ENCODE measurements at places on chromosomes 5 and 9.

DNA sequence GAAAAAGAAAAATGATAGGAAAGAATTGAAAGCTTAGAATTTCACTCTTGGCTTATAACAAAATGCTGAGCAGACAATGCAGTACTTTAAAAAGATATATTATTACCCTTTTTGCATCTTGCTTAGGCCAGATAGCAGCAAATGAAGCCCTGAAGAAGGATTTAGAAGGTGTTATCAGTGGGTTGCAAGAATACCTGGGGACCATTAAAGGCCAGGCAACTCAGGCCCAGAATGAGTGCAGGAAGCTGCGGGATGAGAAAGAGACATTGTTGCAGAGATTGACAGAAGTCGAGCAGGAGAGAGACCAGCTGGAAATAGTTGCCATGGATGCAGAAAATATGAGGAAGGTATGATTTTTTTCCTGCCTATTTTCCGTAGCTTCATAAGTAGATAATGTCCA lies 50.8 kb downstream of the CNTRL start:
- DNase-seq: no peak

DNA sequence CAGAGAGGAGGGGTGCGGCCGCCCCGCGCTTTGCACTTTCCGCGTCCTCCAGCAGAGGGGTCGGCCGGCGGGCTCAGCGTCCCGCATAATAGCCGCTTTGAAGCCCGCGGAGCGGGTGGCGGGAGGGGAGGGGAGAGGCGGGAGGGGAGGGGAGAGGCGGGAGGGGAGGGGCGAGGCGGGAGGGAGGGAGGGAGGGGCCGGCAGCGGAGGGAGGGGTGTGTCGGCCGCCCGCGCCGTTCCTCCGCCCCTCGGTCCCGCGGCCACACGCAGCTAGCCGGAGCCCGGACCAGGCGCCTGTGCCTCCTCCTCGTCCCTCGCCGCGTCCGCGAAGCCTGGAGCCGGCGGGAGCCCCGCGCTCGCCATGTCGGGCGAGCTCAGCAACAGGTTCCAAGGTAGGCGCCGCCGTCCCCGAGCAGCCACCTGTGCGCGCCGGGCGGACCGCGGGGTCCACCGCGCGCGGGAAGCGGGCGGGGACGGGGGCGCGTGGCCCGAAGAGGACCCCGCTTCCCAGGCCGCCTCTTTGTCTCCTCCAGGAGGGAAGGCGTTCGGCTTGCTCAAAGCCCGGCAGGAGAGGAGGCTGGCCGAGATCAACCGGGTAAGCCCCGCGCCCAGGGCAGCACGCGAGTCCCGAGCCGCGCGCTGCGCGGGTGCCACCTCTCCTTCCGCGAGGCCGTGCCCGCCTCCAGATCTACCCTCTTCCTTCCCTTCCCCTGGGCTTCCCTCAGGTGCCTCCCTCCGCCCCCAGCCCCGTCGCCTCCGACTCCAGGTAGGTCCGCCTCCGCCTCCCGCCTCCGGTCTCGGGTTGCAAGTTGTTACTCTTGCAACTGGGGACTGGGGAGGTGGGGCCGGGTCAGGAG lies at the start of gene AIF1L:
AIF1L (plus strand) TSS at position 263 of the 857 bp plus-strand sequence; CDS start at position 362, 99 bp downstream.
- DNase-seq: peak; percentile 77

DNA sequence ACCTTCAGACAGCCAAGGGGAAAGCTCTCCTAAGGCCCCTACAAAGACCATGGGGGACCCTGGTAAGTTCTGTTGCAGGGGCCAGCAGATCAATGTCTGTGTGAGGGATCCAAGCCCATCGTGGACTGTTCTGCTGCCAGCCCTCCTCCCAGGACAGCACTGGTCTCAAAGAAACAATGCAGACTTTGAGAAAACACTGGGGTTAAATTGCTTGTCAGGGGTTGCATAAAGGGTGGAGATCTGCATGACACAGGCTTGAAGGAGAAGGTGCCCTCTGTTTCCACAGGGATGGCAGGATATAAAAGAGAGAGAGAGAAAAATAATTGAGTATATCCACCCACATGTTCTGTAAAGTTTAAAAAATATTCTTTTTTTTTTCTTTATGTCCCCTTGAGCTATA lies 157.6 kb upstream of the TBC1D2 start:
- no peak for DNase-seq

- no peak for DNase-seq
Measured at GRCh38 chr5:108255468-108255867, 126.4 kb downstream of the FBXL17 start.

DNA sequence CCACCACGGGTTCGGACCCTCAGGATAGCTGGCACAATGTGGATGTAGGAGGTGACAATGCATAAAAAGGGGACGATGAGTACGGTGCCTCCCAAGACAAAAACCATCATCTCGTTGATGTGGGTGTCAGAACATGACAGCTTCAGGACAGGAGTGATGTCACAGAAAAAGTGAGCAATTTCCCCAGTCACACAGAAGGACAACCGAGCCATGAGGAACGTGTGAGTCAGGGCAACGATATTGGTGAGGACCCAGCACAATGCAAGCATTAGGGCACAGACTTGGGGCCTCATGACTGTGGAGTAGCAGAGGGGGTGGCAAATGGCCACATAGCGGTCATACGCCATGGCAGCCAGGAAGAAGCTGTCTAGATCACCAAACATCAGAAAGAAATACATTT lies 491 bp downstream of the OR1N1 start:
- DNase-seq: no peak

DNA sequence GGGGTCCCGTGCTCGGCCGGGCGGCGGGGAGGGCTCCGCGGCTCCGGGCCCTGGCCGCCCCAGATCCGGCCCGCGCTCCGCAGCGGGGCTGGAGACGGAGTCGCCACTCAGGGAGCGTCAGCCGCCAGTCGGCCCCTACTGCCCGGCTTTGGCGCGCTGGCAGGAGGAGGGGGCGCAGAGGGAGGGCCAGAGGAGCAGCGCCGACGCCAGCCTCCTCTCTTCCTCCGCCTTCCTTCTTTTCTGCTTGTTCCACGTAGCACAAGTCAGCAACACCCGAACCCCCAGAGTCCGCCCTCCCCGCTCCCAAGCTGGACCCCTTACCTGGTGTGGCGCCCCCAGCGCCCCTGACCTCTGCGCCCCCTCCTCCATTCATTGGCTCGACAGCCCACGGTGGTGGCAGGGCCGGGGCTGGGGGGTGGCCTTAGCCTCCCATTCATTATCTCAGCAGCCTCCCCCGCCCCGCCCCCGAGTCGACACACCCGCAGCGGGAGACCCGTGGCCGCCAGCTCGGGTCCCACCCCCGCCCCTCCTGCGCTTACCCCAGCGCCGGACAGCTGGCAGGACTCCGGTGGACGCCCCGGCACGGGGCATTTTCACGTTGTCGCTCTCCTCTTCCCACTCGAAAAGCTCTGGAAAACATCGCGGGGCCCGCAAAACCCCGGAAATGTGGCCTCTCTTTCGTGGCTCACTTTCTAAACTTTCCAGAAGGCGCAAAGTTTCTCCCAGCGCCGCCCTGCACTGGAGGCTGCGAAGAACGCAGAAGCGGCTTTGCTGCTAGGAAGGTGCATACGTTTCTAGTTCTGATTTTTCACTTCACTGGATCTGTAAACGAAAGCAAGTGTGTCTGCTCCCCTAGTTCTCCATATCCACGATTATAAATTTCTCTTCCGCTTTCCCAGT lies at the start of gene LPAR1:
LPAR1 (minus strand) TSS at position 140 of the 900 bp plus-strand sequence. CDS start 66,353 bp downstream, outside the sequence.
- DNase-seq: peak; percentile 90

DNA sequence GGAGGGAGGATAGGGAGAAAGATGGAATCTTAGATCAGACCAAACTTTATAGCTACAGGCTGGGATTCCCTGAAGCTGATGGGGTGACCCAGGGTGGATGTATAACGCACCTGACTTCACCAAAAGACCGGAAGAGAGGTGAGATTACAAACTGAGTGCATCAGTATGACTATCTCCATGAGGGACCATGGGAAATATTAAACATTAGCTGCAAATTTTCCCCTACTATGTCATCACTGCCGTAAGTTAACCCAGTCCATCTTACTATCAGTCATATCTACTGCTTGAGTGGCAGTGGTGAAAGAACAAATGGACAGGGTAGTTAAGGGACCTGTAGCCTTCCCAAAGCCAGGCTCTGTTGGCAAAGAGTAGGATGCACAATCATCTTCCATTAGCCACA lies 368.3 kb downstream of the EFNA5 start:
- no peak for DNase-seq

GRCh38 chr5:168390491-168390890 lies 95.8 kb upstream of the RARS1 start:
- no peak for DNase-seq
